ENCODE measurements at places on chromosomes 13 and 19.
A peak's percentile ranks its signal among the peaks of the same experiment; 100 is the strongest.

- DNase-seq: no peak
Measured at GRCh38 chr19:49474542-49474924, 518 bp downstream of the FLT3LG start.

DNA sequence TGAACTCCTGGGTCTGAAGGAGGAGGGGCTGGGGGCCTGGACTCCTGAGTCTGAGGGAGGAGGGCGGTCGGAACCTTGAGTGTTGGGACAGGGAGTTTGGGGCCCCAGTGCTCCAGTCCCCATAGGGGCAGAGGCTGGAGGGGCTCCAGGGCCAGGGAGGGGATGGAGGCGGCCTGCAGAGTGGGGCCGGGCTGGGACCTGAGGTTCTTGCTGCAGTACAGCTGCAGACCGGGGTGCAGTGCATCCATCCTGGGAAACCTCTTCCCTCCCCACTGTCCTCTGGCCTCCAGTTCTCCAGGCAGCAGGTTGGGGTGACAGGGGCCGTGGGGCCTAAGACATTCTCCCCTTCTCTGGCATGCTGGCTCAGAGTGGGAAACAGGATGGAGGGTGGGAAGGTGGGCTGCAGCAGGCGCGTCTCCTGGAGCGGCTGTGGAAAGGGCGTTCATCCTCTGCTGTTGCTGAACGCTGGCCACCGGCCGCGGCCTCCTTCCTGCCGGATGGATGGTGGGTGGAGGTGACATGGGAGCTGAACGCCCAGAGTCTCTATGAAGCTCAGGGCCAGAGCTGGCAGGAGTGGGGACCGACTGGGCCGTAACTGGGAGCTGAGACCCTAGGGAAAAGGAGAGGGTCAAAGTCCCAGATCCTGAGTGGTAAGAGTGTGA lies 1.6 kb downstream of the BRSK1 start:
- DNase-seq: no peak

DNA sequence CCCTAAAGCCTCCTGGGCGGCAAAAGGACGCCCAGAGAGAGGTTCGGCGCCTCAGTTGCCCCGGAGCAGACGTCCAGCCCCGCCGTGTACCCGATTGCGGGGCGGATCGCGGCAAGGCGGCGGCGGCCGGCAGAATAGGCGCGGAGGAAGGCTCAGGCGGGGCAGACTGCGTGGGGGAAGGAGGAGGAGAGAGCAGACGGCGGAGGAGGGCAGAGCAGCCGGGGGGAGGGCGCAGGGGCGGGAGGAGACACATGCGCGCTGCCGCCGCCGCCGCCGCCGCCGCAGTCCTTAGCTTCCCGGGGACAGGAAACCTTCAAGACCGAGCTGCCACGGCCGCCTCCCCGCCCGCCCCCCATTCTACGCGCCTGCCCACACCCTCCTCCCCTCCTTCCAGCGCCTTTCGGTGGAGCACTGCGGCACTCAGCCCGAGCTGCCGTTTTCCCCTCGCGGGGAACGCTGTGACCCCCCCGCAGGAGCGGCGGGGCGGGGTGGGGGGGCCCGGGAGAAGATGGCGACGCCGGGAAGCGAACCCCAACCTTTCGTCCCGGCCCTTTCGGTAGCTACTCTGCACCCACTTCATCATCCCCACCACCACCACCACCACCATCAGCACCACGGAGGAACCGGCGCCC lies at the start of gene LRCH1:
Gene LRCH1 (plus strand): TSS at position 282 of the 632 bp plus-strand sequence. CDS start 227 bp downstream, at position 509.
- peak; percentile 88 for DNase-seq

DNA sequence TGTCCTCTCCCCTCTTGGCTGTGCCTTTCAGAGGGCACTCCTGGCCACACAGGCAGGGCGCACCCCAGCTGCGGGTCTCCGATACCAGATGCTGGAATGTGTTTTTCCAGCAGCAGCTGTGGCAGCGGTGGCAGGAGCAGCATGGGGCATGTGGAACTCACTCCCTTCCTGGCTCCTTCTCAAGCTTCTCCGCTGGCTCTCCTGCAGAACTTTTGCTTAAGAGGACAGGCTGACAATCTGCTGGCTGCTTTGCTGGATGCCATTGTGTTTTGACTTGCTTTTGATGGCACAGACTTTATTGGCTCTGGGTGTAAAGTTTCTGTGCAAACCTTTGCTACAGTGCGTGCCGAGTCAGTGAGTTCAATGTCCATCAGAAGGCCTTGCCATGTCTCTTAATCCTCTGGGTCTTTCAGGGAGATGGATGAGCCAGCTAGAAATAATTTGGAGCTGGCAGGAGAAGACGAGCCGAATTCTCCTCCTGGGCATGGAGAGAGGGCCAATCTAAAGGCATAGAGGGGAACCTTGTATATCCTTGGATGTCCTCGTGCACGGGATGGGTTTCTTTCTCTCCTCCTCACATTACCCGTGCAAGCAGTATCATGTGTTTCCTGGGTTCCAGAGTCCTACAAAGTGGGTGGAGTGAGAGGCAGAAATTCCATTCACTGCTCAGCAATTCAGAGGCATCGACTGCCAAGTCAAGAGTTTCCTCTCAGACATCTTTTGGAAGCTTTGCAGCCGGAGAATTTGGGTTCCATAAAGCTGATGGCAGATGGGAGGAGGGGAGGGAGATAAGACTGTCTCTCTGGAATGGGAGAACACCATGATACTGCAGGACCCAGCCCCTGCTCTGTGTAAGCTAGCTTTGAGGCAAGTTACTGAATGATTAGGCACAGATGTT lies 231.2 kb downstream of the FGF9 start:
- no peak for DNase-seq

DNA sequence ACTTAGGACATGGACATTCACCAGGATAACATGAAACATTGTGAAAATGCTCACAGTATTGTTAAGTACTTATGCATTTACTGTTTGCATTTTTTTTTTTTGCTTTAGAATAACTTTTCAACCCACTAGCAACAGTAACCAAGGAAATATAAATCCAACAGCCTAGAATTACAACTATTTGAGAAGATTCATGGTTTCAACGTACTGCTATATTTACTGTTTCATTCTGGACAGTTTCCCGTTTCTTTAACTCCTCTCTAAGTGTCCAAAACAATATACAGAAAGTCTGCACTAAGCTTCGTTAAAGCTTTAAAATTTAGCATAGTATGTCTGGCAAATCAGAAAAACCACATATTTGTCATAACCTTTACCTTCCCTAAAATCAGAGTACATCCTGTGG lies 2.7 kb downstream of the SMAD9 start:
- DNase-seq: no peak

DNA sequence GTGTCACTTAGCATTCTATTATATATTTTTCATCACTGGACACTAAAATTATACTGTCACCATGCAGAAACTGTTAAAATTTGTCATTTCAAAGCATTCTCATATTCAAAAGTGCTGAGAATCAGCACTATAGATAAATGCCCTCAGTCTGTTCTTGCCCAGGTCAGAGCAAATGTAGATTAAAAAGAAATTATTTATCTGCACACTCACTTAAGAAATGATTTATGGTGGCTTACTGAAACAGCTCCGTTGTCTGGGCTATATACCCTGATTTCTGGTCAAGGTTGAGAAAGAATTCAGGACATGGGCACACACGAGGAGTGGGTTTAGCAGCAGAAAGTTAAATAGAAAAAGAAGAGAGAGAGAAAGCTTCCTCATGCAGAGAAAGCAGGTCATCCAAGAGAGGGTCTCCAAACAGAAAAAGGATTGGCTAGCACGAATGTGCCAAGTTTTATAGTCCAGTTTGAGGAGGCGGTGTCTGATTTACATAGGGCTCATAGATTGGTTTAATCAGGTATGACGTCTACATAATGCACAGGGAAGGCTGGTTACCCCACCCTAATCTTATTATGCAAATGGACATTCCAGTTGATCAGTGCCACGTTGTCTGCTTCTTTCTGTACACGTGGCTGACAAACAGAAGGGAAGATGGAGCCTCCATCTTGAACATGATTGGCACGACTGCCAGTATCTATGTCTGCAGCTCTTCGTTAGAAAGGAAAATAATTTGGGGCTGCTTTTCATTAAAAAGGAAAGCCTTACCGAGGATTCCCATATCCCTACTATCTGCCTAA lies 47.3 kb upstream of the N4BP2L1 start:
- no peak for DNase-seq

DNA sequence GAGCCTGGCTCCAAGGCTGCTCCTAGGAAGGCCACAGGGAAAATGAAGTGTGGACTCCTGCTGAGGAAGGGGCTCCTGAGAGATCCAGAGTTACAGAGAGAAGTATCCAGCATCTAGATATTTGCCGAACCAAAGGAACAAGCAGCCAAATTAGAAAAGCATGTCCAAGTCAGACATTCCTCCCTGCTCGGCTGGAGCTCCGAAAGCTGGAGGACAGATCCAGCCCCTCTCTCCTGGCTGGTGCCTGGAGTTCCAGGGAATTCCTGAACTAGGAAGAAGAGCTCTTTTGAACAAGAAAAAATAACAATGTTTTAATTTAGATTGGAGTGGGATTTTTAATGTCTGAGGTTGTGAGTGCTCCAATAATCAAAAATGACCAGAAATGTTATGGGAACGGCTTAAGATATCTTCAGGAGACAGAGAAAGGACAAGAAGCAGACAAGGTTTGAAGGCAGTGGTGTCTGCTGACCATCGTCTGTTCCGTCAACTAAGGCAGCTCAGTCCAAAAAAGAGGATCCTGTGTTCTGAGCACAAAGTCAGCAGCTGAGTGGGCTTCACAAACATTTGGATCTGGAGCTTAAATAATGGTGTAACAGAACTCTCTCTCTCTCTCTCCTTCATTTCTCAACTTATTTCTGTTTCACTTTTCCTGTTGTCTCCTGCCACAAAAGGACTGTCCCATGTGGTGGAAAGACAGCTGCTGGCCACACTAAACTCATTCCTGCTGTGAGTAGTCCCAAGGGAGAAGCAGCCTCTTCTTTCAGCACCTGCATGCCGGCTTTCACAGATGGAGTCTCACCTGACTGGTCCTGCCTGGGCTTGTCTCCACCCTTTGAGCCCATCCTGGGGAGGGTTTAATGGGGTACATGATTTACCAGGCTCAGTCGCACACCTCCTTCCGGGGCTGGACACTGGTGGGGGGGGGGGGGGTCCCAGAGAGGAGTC lies 31.5 kb upstream of the IRS2 start:
- DNase-seq: no peak

DNA sequence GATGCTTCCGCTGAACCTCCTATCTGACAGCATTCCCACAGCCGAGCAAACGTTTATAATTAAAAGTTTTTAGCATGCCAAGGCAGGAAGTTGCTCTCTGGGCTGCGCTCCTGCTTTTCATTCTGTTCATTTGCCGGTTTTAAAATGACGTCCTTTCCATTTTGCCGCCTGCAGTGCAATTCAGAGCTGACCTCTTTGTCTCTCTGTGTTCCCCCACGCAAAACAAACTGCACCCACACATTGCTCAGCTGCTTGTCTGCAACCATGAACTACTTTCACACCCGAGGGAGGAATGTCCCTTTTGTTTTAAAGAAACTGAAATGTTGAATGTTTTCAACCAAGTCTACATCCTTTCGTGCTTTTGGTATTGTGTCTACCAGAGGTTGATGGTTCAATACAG lies 416.5 kb downstream of the EFNB2 start:
- no peak for DNase-seq

DNA sequence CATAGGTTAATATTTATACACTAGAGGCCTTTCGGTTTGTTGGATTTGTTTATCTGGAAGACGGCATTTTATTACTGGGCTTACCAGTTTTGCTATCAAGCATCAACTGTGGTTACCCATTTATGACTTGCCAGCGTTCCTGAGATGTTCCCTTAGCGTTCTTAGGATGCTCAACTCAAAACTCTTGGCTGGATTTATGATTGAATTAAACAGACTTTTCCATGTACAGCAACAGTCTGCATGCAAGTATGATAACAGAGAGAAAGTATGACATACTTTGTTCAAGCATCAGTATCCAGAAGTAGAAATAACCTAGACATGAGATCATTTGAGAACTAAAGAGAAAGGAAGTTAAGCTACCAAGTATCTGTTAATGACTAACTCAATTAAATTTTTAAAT lies 29.9 kb upstream of the RNF113B start:
- DNase-seq: no peak

DNA sequence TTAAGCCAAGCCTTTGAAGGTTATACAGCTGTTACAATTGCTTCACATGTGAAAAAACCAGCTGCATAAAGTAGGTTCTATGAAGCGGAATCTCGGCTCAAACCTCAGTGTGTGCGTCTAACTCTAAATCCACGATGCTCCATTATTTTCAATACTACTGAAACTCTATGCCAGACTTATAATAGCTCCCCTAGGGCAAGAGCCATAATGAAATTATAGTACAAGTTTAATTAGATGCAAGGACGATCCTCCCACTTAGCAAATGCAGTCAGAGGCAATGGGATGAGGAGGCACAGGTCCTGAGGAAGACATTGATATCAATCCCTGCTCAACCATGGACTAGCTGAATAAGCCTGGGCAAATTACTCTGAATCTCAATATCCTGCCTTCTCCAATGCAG lies 31.1 kb downstream of the SLC7A1 start:
- DNase-seq: no peak

DNA sequence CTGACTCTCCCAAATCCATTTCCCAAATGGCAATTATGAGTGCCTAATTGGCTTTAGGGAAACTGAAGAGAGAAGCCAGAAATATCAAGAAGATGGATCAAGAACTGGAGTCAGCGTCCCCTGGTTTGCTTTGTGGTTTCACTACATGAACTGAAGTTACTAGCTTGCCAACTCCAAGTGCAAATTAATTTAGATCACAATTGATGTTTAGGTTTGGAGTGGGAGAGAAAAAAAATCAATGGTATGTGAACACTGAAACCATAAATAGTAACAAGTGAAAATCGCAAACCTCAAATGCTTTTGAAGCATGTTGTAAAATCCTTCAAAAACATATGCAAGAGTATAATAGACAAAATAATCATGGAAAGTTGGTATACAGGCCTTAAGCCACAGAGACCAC lies 1528.6 kb upstream of the SLC10A2 start:
- no peak for DNase-seq

Data from SK-MEL-5 (cell line).